Activated CD4-positive, alpha-beta T cell treated with anti-CD3 and anti-CD28 coated beads, Interleukin-10, Interleukin-2, amounts not matched to agents 100 ng/mL and 50 ng/mL, durations not matched to agents 16 hours and 8 hours (primary cell): ENCODE measurements at places on chromosomes 7 and 10.
A peak's percentile ranks its signal among the peaks of the same experiment; 100 is the strongest.

DNA sequence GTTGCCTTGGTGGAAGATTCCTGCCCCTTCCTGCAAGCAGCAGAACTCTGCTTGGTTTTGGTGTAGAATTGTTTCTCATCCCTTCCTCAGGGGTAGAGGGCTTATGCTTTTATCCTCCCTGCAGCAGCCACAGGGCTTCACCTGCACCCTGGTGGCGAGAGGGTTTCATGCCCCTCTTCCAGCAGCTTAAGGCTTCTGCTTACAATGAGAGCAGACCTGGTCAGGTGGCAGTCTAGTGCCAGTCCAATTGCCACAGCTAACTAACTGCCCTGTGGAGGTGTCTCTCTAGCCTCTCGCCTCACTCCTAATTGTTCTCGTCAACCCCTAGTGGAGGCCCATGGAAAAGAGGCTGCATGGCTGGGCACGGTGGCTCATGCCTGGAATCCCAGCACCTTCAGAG lies 19.3 kb downstream of the ACBD7 start:
- DNase-seq = no peak

DNA sequence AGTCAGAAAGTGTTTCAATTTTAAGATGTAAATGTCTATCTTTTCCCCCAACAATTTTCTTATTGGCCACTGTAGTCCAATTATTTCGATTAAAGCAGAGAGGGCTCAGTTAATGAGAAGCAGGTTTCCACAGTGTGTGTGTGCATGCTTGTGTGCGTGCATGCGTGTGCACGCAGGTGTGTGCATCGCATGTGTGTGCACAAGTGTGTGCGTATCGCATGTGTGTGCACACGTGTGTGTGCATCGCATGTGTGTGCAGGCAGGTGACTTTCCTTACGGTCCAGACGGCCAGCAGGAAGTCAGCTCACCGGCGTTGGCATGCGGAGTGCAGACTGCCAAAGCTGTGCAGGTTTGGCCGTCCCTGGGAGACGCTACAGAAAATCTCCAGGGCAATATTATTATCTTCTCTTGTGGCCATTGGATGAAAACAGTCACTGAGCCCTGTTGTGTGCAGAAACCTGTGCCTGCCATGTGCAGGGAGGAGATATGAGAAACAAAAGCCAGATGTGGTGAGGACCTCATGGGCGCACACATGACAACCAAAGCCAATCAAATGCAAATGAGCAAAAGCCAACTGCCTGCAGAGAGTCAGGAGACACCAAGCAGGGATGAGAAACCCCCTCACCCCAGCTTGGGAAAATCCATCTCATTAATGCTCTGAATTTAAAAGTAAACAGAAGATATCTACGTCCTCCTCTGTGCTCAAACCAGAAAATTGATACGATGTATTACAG lies 70.4 kb downstream of the C10orf90 start:
- no peak for DNase-seq

- DNase-seq = peak; percentile 56
These were observed 51.2 kb upstream of the ANAPC16 start for GRCh38 chr10:72164617-72165016.

DNA sequence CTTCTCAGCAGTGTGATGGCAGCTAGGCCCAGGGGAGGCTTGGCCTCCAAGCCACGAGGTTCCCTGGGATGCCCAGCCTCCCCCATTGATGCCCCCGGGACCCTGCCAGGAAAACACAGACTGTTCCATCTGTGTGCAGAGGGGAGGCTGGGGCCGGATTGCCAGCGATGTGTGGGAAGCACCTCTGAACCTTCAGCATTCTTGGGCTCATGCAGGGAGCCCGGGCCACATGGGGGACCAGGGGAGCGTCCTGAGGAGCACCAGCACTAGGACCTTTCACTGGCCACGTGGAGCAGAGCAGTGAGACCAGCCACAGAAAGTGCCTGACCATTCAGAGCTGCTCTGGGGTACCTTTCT lies 2.6 kb downstream of the IMPDH1 start:
- DNase-seq = no peak

DNA sequence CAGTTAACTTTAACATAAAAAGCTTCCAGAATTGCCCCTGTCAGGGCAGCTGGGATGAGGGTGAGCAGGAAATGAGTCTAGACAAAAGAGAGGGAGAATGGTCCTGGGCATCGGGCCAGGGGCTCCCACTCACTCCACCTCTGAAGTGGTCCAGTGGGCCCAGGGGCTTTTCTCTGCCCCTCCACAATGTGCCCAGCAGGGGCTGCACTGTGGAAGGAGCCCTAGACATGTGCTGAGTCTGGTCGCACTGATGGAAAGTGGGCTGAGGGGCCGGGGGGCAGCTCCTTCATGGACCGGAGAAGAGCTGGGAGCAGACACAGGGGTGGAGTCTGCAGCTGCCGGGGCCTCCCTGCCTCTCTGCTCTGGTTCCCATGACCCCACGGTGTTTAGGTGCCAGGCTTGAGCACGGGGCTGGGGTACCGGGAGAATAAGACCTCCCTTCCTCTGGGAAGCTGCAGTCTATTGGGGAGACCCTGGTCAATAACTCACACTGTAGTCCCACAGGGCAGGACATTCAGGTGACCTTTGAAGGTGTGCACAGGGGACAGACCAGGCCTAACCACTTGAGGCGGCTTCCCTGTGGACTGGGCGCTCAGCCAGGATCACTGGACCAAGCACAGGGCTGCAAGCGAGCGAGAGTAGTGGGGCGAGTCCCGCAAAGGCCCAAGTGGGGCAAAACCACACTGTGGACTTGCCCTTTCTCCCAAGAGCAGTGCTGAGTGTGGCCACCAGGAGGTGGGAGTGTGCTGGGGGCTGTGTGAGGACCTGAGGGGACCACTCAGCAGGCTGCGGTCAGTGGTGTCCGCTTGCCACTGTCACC lies 6.1 kb downstream of the ADCY1 start:
- DNase-seq = no peak

DNA sequence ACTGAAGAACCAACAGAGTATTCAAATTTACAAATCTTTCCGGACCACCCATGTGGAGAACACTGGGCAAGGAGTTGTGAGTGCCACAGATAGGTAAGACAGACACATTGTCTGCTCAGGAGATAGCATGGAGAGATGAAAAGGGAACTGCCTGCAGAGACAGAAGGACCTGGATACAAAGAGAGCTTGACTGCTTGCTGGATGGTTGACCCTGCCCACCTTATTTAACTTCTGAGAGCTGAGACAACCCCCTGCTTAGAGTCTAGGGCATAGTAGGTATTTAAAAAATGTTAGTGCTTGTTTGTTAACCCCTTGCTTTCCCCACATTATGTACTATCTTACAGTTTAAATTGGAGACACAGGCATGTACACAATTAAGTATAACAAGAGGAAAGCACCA lies 314.1 kb downstream of the THSD7A start:
- DNase-seq = no peak

DNA sequence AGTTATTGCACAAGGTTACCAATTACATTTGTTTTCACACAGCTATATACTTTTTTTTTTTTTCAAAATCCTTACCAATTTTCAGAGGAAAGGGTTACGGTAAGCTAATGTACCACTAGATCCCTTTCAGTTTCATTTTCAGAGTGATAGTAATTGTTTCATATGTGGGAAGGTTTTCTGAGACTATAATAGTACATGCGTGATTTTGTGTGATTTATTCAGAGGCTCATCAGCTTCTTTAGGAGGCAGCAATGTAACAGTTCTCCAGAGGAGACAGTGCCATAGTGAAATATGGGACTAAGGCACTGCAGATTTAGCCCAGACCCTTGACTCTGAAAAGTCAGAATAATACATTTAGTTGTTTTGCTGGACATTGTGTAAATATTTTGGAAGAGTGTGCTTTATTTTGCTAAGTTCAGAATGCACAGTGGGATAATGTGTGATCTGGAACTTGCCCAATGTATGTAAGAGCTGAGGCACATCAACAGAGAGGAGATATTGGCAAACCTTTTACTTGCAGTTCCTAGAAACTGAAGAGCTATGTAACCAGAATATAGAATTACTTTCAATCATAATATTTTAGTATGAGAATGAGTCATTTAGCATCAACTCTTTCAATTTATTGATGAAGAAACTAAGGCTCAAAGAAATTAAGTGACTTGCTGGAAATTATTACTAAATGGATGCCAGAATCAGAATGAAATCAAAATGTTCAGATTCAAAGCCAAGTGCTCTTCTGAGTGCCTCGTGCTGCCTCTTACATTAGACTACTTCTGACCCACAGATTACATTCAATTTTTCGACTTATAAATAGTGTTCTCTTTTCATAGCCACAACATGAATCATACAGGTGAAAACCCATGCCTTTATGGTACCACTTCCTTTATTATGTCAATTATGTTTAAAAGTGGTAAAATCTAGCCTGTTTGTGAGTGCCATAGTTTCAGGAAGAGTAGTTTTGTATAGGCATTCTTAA lies 207.7 kb upstream of the TEX47 start:
- DNase-seq = peak; percentile 52

DNA sequence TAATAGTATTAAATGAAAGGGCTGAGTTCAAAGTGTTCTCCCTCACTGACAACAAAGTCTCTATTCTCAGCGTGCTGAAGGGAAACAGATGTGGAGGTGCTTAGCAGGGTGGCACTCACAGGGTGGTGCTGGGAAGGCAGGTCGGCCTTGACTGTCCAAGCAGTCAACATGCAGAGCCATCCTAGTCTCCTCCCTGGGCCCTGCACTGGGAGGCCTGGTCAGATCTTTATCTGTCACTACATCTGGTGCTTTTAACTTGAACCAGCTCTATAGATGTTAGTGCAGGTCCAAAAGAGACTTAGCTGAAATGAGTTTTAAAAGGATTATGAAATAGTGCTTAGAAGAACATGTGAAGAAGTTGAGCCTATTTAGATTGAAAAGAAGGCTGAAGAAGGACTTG lies 82.1 kb downstream of the AVL9 start:
- DNase-seq = no peak
